Testis (tissue), 5 donors: ENCODE measurements at places on chromosomes 2 and 18. TPM values are rescaled to one million over a fixed set of nuclear protein-coding genes. Genes with fewer than 3 reads are reported as not detected.

Gene DSG2
- 5.9 TPM for total RNA-seq

Gene MARCO
- total RNA-seq, result 0.74 TPM

Gene IL1R1
- total RNA-seq, result 51.3 TPM

Gene AMMECR1L
- total RNA-seq, result 35.8 TPM

Gene SLC16A14
- total RNA-seq, result 1.4 TPM

DNA sequence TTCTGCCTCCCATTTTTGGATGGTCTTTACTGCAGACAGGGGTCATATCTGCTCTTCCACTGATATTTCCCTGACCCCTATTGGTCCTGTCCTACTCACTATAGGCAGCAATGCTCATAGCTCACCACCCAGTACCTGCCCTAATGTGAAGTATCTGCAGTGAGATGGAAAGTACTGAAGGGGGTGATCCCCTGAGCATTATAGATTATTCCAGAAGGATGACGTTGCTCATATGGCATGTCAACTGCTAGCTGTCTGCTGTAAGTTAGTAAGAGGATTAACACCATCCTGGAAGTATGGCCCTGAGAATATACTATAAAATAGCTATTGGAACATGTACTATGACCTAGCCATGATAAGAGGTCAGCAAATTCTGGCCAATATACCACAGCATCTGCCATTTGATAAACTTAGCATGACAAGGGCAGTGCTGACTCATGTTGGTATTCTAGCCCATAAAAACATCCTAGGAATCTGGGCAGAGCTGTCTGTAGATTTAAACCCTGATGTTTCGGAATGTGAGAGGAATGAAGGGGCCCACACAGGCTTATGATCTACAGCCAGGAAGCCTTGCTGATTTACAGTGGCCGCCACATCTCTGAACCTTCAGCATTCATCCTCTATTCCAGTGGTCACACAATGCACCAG, 451.4 kb downstream of the TNS1 start:
- no peak for DNase-seq
- H3K36me3 ChIP-seq, result no peaks in the 10 kb centered on the region
- H3K4me3 ChIP-seq, result no peak overlapping the region
- H3K27ac ChIP-seq, result no peak overlapping the region
- no peaks in the 10 kb centered on the region for H3K27me3 ChIP-seq

DNA sequence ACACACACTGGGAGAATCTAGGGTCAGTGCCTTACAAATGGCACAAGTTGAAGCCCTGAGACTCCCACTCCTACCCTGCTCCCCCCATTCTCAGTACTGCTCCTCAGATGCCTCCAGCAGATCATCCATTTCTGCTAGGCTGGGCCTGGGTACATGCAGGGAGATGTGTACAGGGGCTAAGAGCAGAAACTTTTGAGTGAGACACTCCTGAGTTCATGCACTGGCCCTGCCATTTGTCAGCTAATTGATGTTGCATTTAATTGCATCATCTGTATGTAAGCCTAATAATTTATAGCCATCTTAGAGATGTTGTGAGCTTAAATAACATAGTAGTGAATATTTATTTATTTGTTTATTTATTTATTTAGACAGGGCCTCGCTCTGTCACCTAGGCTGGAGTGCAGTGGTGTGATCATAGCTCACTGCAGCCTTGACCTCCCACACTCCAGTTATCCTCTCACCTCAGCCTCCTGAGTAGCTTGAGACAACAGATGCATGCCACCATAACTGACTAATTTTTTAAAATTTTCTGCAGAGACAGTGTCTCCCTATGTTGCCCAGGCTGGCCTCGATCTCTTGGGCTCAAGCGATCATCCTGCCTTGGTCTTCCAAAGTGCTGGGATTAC, 4.8 kb upstream of the CASP8 start:
- DNase-seq, result no peak
- H3K4me3 ChIP-seq, result no peak overlapping the region

DNA sequence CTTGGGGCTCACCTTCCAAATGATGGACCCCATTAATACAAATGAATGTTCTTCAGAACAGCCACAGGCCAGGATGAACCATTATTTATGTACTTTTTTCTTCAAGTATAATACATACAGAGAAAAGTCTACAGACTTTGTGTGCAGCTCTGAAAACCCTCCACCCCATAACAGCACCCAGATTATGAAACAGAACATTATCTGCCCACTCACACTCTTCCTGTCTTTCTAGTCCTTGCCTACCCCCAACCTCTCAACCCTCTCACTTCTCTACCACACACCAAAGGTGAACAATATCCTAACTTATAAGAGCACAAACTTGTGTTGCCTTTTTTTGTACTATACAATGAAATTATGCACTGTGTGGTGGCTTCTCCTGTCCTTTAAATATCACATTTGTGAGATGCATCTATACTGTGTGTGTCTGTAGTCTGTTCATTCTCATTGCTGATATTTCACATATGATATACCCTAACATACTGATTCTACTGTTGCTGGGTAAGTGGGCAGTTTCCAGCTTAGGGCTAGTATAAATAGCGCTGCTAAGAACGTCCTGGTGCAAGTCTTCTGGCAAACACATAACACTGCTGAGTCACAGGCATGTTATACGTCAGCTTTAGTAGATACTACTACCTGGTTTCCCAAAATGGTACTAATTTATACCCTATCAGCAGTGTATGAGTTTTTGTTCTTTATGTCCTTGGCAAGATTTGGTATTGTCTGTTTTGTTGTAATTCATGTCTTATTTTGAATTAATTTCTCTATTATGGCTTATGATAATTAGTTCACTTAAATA, 1.0 kb upstream of the NPHP1 start:
- H3K4me3 ChIP-seq, result no peak overlapping the region
- no peaks in the 10 kb centered on the region for H3K36me3 ChIP-seq
- no peak for DNase-seq
- no peak overlapping the region for H3K27ac ChIP-seq
- no peaks in the 10 kb centered on the region for H3K27me3 ChIP-seq

GRCh38 chr2:727071-727470, 49.9 kb upstream of the TMEM18 start:
- no peaks in the 10 kb centered on the region for H3K36me3 ChIP-seq
- no peaks in the 10 kb centered on the region for H3K27me3 ChIP-seq
- H3K27ac ChIP-seq, result no peak overlapping the region
- no peak overlapping the region for H3K4me3 ChIP-seq
- no peak for DNase-seq
- no peaks in the 10 kb centered on the region for H3K4me1 ChIP-seq

DNA sequence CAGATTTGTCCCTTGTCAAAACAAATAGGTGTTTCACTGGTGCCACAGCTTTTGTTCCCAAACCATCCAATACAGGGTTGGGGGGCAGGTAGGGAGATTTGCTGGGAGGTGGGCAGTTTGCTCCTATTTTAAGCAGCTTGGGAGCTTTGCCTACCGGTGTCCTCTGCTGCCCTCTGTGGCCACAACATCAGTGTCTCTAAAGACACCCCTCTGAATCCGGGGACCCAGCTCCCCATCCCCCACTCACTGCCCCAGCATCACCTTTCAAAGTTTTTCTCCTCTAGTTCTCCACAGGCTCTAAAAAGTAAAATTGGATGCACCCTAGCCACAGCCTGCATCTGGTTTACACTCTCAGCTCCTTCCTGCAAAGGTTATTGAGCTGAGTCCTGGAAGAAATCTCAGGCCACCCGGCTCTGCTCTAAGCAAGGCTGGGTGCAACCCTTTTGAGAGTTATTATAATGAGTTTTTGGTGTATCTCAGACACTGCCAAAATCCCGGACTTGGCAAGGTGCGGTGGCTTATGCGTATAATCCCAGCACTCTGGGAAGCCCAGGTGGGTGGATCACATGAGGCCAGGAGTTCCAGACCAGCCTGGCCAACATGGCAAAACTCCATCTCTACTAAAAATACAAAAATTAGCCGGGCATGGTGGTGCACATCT, 2.9 kb upstream of the EPAS1 start:
- peak; percentile 48 for DNase-seq
- no peaks in the 10 kb centered on the region for H3K27me3 ChIP-seq

DNA sequence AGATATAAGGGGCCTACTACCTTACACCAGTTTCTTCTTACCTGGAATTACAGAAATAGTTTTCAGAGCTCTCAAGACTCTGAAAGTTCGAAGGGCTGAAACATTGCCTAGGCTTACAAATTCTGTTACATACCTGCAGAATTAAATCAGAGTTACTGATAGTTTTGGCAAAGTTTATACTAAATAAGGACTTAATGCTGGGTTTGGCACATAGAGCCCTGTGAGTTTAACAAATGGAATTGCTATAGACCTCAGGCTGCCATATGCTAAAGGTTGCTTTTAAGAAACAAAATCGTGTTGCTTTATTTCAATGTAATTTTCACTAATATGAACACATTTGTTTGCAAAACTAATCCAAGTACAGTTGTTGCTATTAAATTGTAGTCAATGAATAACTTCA, 40.1 kb downstream of the SCN3A start:
- H3K36me3 ChIP-seq, result no peaks in the 10 kb centered on the region
- H3K4me1 ChIP-seq, result no peaks in the 10 kb centered on the region
- no peak overlapping the region for H3K27ac ChIP-seq
- no peak for DNase-seq
- H3K4me3 ChIP-seq, result no peak overlapping the region

DNA sequence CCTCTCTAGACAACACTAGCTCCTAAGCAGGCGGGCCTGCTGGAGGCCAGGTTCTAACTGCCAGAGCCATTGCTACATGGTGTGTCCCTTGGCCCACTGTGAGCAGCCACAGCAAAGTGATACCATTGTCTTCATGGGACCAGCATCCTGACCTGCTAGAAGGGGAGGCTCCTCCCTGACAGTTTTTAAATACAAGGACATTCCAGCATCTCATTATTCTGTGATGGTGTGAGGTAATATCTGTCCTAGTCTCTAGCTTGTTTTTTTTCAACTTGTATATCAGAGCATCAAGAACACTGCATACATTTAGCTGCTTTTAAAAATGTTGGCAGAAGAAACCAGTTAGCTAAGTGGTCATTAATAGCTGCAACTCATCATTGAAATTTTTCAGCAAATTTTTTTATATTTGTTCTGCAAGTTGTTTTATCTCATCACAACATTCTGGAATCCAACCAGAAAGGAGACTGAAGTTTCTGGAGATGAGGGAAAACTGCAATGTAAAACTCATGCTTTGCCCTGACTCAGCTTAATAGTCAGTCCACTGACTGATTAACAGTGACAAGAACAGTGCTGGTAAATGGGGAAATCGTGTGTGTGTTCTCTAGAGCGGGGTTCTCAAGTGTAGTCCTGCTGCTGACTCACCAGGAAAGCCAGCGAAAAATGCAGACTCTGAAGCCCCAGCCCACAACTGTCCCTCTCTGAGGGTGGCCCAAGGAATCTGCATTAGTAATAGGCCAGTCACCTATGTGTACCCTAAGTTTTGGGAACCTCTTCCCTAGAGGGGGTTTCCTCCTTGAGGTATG, 17.8 kb downstream of the MAPRE3 start:
- no peak overlapping the region for H3K27ac ChIP-seq
- no peak overlapping the region for H3K4me3 ChIP-seq
- no peaks in the 10 kb centered on the region for H3K4me1 ChIP-seq
- no peaks in the 10 kb centered on the region for H3K27me3 ChIP-seq
- DNase-seq, result no peak
- H3K36me3 ChIP-seq, result no peaks in the 10 kb centered on the region

DNA sequence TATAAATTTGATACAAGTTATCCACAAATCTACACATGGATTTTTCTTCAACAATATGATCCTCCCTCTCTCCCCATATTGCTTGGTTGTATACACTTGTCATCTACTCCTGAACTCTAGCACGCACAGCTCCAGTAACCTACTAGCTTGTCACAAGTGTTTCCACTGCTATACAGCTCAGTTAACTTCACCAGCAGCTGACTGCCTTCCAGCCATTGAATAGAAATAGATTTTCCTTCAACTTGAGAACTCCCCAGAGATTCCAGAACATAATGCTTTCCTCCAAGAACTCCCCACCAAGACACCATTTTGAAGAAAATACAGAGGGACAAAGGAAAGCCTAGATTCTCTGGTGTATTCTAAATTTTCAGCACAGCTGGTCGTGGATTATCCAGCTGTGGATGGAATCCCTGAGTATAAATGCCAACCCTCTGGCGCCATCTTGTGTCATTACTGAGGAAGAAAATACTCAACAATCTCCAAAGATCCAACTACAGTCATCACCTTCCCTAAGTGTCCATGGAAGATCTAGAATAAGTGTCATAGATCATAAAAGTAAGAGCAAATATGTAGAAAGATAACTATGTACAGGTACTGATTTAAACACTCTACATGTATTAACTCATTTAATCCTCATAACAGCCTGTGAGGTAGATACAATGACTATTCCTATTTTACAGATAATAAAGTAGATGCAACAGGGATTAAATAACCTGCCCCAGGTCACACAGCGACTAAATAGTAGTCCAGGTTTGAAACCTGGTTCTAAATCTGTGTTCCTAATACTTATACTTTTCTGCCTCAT, 156.7 kb downstream of the ARHGAP28 start:
- no peaks in the 10 kb centered on the region for H3K27me3 ChIP-seq
- DNase-seq, result peak; percentile 67
- no peak overlapping the region for H3K4me3 ChIP-seq
- H3K36me3 ChIP-seq, result no peaks in the 10 kb centered on the region
- H3K27ac ChIP-seq, result peak overlapping the region; percentile 84

Gene SH3BP4
- total RNA-seq, result 88.5 TPM

DNA sequence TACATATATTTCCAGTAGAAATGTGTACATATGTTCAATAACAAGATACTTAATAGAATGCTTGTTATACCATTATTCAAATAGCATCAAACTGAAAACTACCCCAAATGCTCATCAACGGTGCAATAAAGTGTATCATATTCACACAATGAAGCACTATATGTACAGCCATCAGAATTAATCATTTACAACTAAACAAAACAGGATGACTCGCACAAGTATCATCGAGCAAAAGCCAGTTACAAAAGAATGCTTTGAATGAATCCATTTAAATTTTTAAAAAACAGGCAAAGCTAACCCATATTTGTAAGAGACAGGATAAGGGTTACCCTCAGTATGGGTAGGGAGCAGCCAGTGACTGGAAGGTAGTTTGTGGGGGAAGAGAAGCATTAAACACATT, 132.8 kb upstream of the PDE1A start:
- H3K27ac ChIP-seq, result no peak overlapping the region
- no peaks in the 10 kb centered on the region for H3K27me3 ChIP-seq
- no peak overlapping the region for H3K4me3 ChIP-seq
- no peaks in the 10 kb centered on the region for H3K4me1 ChIP-seq
- DNase-seq, result no peak
- no peaks in the 10 kb centered on the region for H3K36me3 ChIP-seq

DNA sequence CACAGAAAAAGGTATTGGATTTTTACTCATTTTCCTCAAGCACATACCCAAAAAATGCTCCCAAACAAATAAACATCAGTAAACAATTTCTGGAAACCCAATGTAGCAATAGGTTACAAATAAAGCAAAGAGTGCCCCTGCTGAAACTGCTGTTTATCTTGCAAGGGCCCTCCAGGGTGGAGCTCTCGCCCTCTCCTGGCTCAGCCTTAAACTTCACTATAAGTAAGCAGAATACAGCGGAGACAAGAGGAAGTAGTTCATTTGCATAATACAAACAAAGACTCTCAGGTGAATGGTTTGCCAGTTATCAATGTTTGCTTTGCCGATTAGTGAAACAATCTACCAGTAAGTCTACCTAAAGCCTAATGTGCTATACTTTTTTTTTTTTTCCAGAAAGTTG, 437.6 kb downstream of the DLGAP1 start:
- no peaks in the 10 kb centered on the region for H3K27me3 ChIP-seq
- H3K4me1 ChIP-seq, result no peaks in the 10 kb centered on the region
- H3K4me3 ChIP-seq, result no peak overlapping the region
- no peaks in the 10 kb centered on the region for H3K36me3 ChIP-seq
